Fibroblast of skin of right biceps (primary cell): ENCODE measurements at places on chromosomes 13 and 19.
A peak's percentile ranks its signal among the peaks of the same experiment; 100 is the strongest.

GRCh38 chr19:31113293-31113692 is 235.9 kb downstream of the TSHZ3 start:
- peak; percentile 70 for DNase-seq

DNA sequence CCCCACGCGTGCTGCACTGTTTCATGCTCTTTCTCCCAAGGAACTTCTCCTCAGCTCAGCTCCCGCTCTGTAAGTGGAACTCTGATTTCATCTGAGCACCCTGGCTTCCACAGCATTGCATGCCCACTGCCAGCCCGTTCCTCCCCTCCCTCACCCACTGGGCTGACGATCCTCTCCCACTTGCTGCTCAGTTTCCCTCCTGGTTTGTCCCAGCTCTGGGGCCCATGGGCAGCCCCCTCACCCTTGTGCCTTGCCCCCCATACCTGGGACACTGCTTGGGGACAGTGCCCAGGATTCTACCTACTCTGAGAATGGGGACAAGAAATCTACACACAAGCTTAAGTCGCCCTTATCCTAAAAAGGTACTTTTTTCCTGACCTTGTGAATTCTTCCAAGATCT is 115.9 kb upstream of the C1QTNF9B start:
- DNase-seq = no peak

DNA sequence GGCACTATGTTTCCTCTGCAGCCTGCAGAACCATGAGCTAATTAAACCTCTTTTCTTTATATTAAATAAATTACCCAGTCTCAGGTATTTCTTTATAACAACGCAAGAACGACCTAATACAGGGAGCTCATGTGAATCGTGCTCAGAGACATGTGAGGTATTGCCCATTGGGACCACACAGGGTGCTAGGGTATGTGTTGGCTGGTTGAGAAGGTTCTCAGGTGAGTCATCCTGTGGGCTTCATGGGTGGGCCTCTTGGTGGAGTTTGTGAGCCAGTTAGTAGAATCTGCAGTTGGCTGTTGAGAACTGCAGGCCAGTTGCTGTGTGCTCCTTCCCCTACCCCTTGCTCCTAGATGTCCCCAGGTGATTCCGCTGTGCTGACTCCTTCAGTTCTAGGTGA is 163.0 kb downstream of the HS6ST3 start:
- DNase-seq = peak; percentile 0

- DNase-seq = no peak
Observed at GRCh38 chr13:37149380-37149779, 43.9 kb upstream of the CSNK1A1L start.

GRCh38 chr13:103184413-103184812 is 118.2 kb upstream of the SLC10A2 start:
- DNase-seq = no peak

- DNase-seq = no peak
Observed at GRCh38 chr13:31198519-31198918, 1.3 kb upstream of the B3GLCT start.

DNA sequence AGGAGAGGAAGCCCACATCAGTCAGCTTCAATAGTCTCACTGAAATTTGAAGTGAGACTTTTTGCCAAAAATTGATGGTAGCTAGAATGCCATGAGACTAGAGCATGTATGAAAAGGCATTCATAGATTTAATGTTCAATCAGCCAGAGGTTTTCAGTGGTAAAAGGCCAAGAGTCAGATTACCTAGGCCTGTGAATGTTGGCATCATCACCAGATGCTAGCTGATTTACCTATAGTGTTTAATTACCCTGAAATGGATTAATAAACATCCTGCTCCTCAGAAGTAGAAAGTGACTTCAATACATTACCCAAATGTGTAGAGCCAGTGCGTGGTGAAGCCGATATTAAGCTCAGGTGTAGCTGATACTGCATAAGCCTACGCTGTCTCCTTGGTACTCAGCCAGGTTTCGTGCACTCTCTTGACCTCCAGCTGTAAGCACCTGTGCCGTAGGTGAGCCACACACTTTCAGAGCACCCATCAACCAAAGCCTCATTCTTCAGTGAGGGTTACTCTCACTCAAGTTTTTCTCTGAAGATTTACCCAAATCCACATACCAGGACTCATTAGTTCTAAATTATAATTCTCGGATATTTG is 1140.3 kb upstream of the SLC10A2 start:
- DNase-seq = no peak

DNA sequence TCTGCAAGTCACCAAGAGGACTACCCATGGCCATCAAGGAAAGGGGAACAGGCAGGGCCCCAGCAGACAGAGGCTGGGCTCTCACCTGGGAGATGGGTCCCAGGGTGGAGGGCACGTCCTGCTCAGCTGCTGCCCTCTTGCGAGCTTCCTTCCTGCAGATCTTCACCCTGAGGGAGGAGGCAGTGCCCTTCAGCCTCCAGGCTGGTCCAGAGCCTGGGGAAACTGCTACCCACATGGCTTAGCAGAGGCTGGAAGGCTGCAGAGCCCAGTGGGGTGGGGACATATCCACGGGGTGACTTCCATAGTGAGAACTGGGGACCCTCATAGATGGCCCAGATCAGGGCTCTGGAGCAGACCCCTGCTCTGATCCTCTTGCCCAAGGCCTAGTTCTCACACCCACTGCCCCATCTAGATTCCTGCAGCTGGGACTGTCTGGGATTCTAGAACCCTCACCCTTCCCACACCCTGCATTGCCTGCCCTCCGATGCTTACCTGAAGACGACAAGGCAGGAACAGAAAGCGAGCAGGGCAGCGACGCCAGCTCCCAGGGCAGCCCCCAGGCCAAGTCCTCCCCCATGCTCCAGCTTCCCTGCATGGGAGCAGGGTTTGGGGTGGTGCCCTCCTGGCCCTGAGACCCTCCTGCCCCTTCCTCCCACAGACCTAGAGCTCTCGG is 9.0 kb downstream of the SIGLEC11 start:
- DNase-seq = no peak

DNA sequence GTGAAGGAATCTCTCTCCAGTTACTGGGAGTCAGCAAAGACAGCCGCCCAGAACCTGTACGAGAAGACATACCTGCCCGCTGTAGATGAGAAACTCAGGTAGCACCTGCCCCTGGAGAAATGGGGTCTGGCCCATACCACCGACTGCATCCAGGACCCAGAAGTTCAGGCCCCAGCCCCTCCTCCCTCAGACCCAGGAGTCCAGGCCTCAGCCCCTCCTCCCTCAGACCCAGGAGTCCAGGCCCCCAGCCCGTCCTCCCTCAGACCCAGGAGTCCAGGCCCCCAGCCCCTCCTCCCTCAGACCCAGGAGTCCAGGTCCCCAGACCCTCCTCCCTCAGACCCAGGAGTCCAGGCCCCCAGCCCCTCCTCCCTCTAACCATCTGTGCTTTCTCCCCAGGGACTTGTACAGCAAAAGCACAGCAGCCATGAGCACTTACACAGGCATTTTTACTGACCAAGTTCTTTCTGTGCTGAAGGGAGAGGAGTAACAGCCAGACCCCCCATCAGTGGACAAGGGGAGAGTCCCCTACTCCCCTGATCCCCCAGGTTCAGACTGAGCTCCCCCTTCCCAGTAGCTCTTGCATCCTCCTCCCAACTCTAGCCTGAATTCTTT is 3.0 kb downstream of the APOC2 start:
- DNase-seq = no peak

DNA sequence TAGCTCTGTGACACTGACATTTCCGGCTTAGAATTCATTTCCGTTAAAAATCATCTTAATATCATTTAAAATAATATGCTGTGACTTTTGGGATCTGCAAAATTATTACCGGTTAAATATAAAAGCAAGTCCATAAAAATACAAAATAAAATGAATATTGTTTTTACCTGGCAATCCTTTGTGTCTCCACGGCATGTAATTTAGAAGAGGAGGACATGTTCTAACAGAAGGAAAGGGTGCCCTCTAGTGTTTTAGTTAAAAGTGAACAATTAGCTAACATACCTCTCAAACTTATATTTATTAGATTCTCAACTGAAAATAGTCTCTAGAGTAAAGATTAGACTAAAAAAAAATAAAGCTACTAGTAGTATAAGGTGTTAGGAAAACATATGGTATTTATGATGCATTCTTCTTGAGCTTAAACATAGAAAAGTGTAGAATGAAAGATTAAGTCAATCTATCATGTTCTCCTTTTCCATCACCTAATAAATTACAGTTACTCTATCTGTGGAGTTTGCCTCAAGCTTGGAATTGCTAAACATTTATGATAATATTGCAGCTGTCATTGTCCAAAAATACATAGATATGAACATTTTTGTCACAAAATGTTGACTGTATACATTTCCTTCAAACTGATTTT is 676.7 kb upstream of the SPRY2 start:
- DNase-seq = peak; percentile 29

DNA sequence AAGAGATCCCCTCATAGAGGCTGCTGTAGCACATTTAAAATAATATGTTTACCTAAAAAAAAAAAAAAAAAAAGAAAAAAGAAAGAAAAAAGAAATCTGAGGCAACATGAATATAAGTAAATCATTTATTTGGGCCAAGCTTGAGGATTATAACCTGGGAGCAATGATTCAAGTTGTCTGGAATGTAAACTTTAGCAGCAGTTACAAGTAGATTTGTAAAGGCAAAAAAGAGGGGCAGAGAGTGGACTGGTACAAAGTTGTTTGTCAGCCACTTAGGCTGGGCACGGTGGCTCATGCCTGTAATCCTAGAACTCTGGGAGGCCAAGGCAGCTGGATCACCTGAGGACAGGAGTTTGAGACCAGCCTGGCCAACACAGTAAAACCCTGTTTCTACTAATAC is 11.3 kb downstream of the ZNF43 start:
- no peak for DNase-seq

DNA sequence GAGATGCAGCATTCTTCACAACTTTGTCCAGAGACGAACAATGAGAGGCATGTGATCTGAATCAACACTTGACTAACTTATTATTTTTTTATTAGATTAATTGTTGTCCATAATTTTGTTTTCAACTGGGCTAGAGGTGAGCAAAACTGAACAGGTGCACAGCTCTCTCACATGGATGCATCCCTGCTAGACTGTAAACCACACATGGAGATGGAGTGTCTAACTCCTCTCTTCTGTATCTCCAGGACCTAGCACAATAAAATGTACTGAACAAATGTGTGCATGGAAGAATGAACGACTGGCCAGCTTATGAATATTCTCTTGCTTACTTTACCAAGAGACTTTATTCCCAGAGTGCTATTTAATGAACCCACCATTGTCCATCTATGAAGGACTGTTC is 627.7 kb downstream of the LIG4 start:
- DNase-seq = no peak

DNA sequence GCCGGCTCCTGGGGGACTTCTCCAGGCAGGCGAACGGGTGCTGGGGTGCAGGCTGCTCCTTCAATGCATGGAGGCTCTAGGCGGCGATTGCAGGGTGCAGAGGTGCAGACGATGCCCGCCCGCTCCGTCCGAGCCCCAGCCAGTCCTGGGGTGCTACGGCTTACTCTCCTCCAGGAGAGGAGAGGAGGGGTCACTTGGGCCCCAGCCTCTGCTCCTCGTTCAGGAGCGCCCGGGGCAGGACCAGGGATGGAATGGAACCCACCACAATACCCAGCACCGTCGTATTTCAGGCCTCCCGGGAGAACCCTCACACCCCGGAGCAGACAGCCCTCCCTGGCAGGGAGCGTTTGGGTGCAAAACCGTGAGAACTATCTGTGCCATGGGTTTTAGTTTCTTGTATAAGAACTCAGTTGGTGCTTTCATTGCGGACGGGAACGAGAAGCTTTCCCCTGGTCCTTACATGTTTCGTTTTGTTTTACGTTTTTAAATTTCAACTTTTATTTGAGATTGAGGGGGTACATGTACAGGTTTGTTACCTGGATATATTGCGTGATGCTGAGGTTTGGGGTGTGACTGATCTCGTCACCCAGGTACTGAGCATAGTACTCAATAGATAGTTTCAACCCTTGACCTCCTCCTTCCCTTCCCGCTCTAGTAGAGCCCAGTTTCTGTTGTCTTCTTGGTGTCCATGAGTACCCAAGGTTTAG is 46.8 kb downstream of the ARHGEF18 start:
- DNase-seq = no peak

DNA sequence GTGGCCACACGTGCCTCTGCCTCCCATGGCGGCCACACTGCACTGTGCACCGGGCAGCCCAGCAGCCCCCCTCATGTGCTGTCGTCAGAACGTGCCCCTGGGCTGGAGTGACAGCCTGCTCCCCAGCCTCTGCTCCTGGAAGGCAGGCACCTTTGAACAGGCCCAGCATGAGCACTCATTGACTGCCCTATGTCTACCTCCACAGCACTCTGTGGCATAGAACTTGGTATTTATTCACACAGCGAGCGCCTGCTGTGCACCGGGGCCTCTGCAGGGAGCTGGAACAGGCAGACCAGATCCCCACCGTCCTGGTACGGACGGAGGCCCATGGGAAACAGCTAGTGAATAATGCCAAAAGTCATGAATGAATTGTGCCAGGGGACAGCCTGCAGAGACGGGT is 53.7 kb downstream of the DPF1 start:
- no peak for DNase-seq

- no peak for DNase-seq
Observed at GRCh38 chr13:71240911-71241310, 626.1 kb downstream of the DACH1 start.

GRCh38 chr13:20425819-20426219 is 99.8 kb downstream of the CRYL1 start:
- DNase-seq = no peak

DNA sequence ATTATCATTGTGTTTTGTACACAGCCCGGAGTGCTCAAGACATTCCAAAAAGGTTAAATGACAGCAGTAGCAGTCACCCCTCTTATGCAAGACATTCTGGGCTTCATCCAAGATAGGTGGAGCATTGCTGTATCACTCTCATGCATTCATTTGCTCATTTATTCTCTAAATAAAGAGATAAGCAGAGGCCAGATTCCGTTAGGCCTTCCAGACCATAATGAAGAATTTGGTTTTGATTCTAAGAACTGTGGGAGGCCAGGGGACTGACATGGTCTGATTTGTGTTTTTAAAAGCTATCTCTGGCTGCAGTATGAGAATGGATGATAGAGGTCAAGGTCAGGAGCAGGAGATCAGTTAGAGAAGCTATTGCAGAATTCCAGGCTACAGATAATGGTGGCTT is 145.8 kb downstream of the KCNRG start:
- DNase-seq = peak; percentile 45

GRCh38 chr13:25784119-25784518 is 267.7 kb downstream of the SHISA2 start:
- DNase-seq = no peak

DNA sequence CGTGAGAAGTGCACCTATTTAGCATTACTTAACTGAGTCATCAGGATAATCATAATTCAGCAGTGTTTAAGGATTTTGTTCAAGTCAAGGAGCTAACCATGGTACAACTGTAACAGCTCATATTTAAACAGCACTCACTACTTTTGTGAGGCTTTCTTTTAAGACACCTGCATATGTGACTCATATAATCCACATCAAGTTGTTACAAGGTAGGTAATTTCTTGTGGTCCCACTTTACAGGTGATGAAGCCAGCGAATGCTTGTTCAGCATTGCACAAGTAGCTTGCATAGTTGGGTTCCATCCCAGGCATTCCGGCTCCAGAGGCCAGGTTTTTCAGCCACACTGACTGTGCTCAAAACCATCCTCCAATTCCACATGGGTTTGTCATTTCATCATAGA is 569.2 kb downstream of the MYO16 start:
- DNase-seq = peak; percentile 63

- no peak for DNase-seq
Observed at GRCh38 chr19:14135985-14136508, 342 bp downstream of the ASF1B start.
